Iris pigment epithelial cell (primary cell): ENCODE measurements at places on chromosomes 2 and 18.

DNA sequence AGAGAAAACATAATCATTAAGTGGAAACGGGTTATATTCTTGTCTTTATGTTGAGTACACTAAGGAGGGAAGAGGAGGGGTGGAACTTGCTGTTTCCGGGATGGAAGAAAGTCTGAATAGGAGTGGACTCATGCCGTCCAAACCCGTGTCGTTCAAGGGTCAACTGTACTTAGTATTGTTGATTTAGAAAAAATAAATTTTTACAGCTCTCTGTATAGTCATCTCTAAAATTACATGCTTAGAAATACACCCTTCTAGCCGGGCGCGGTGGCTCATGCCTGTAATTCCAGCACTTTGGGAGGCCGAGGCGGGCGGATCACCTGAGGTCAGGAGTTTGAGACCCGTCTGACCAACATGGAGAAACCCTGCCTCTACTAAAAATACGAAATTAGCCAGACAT is 29.4 kb downstream of the RIF1 start:
- DNase-seq = no peak

DNA sequence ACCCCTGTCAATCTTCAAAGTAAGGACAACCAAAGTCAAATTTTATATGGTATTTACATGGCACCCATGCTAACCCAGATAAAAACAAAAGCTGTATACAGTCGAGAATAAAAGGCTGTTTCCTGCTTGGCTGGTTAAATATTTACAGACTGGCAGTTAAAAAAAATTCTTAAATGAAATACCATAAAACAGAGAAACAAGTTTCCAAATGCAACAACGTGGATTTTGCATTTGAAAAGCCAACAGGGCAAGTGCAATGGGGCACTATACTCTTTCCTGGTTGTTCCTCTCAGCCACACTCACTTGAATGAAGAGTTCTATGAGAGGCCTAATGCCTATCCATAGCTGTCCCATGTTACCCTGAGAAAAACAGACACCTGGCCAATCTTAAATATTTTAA is 6.1 kb upstream of the NR4A2 start:
- DNase-seq = no peak

DNA sequence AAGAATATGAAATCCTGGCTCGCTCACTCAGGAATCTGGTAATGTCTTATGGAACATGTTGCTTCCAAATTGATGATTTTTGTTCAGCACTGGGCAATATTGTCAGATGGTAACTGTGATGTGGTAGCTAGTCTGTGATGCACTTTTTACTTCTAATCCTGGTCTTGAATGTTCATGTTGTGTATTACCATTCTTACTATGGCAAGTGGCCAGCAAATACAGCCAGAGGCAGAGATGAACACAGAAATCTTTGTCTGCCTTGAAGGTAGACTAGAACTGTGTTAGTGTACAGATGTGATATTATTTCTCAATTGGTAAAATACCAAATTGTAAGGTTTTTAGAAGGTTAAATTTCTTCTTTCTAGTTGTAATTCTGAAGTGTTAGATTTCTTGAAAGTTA is 83.3 kb downstream of the UBE2E3 start:
- DNase-seq = no peak

GRCh38 chr2:69945441-69945840 is 16.0 kb downstream of the ASPRV1 start:
- peak; percentile 18 for DNase-seq

DNA sequence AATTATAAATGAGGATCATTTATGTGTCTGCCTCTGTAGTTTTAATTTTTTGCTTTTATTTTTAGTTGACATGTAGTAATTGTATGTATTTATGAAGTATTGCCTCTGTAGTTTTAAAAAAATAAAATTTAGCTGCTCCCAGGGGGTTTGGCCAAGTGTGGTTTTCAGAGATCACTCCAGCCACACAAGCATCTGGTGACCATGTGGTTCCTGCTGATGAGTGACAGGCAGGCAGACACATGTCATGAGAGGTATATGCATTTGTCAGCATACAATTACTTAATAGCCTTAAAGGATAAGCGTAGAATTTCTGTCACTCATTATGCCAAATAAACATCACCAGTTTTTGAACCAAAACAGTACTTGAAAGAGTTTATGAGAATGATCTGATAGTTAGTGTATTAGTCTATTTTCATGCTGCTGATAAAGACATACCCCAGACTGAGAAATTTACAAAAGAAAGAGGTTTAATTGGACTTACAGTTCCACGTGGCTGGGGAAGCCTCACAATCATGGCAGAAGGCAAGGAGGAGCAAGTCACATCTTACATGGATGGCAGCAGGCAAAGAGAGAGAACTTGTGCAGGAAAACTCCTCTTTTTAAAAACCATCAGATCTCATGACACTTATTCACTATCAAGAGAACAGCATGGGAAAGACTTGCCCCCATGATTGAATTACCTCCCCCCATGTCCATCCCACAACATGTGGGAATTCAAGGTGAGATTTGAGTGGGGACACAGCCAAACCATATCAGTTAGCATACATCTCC is 29.6 kb downstream of the MREG start:
- no peak for DNase-seq
